ENCODE measurements at places on chromosomes 1 and 21.

DNA sequence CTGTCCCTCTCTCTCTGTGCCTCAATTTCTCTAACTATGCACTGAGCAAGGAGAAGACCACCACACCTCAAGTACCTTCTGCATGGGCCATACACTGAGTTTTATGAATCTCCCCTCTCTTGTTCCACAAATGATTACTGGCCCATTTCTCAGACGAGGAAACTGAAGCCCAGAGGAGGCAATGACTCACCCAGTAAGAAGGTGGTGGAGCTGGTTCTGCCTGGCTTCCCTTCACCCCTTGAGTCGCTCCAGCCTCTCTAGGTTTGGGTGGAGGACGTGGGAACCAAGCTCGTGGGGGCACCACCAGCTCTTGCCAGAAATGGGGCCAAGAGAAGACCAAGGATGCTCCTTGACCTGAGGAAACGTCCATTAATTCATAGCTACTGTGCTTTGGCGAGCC, 21.3 kb upstream of the RUNX3 start:
- no peak for DNase-seq

- peak; percentile 83 for DNase-seq
Observed at GRCh38 chr1:159923203-159924024, 1.9 kb downstream of the TAGLN2 start.

GRCh38 chr1:233022246-233022645, 71.8 kb downstream of the NTPCR start:
- no peak for DNase-seq

- DNase-seq, result no peak
Observed at GRCh38 chr1:221837896-221838295, 96.0 kb upstream of the DUSP10 start.

DNA sequence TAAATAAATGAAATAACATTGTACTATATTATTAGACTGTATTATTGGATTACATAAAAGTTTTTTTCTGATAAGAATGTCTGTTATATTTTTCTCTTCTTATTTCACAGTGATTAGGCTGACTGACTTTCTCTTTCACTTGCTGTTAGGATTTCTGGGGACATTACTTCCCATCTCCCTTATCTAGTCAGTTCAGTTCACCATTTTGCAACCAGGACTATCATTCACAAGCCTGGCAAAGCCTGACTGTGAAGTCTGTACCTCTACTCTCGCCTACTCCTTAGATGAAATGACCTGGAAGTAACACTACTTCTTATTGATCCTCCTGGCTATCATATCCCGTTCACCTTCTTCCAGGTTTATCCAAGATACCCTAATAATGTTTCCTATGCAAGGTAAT, 676.6 kb downstream of the USP25 start:
- no peak for DNase-seq

GRCh38 chr1:183689762-183690204, 36.7 kb upstream of the APOBEC4 start:
- no peak for DNase-seq

GRCh38 chr1:156149374-156150332, 3.7 kb upstream of the SEMA4A start:
- DNase-seq, result no peak

- no peak for DNase-seq
Observed at GRCh38 chr1:201894343-201895119, 5.8 kb downstream of the SHISA4 start.

DNA sequence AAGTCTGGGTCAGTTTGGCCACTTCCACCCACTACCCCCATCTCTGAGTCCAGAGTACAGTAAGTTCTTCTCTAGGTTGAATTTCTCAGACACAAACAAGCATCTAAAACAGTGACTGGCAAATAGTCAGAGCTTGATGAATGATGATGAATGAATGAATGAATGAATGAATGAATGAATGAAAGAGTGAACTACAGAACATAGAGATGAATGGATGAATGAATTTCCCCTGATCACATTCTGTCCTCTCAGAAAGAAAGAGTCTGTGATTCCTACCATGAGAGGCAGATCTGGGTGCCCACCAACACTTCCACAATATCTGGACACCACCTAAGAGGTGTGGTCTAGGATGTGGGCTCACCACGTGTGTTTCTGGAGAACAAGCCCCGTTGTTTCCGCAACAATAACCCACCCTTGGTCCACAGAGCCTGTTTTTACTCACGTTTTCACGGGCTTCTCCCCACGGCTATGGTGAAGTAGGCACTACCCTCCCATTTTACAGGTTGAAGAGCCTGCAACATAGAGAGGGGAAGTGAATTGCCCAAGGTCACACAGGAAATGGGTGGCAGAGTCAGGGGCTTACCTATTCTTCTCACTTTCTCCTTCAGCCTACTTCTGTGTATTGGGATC, 40.2 kb upstream of the IFFO2 start:
- no peak for DNase-seq

- DNase-seq, result no peak
Observed at GRCh38 chr1:29946057-29946456, 709.7 kb downstream of the PTPRU start.

DNA sequence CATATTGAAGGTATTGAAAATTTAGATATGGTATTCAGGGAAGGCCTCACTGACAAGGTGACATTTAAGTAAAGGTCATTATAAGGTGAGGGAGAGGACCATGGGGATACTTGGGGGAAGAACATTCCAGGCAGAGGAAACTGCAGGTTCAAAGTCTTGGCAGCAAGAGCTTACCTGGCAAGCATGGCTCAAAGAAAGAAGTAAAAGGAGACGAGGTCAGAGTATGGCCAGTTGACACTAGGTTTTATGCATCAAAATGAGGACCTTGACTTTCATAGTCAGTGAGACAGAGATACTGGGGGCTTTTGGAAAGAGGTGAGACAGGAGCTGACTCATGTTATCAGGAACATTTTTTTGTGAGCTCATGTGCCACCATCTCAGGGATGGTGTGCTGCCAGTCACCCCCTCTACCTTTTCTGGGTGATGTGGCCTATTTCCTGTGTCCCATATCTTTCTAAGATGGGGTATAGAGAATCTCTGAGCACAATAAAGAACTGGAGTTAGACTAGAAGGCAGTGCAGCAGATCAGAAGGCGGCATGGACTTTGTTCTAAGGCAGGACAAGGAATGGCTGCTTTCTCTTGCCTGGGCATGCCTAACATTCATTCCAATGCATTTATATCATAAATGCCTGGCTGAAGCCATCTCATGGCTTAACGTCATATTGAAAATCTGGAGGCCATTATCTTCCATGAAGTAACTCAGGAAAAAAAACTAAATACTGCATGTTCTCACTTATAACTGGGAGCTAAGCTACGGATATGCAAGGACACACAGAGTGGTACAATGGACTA, 406.7 kb downstream of the NTNG1 start:
- DNase-seq, result no peak

DNA sequence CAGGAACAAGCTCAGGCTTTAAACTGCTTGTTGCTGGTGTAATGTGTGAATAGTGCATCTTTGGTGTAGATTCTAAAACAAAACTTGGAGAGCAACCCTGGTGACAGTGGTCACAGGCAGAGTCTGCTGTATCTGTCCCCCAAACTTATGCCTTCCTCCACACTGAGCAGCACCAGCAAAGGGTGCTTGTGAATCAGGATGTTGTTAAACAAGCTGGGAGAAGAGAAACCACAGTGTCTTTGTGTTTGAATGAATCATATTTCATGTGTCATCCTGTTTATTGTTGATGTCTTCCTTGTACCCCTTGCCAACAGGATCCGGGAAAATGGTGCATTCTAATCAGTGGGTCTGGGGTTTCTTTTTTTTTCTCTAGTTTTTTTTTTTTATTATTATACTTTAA, 91.9 kb upstream of the COG2 start:
- peak; percentile 25 for DNase-seq

DNA sequence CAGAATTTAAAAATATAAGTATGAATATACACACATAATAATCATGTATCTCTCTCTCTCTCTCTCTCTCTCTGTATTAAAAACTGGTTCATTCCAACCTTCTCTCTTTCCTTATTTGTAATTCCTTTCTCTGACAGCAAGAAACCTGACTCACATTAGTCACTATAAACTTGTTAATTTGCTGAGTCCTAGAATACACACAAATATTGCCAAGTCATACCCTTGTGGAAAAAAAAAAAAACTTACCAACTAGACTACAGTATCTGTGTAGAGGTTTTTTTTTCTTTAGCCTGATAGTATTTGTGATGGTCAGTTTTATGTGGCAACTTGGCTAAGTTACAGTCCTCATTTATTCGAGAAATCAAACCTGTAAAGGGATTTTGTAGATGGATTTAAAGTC, 26.3 kb upstream of the NHLH2 start:
- no peak for DNase-seq

- no peak for DNase-seq
Observed at GRCh38 chr1:191993549-191993948, 164.7 kb upstream of the RGS18 start.

GRCh38 chr1:198556971-198557370, 16.5 kb upstream of the ATP6V1G3 start:
- no peak for DNase-seq

- DNase-seq, result peak; percentile 30
Observed at GRCh38 chr1:75908717-75909152, 23.5 kb downstream of the ASB17 start.

DNA sequence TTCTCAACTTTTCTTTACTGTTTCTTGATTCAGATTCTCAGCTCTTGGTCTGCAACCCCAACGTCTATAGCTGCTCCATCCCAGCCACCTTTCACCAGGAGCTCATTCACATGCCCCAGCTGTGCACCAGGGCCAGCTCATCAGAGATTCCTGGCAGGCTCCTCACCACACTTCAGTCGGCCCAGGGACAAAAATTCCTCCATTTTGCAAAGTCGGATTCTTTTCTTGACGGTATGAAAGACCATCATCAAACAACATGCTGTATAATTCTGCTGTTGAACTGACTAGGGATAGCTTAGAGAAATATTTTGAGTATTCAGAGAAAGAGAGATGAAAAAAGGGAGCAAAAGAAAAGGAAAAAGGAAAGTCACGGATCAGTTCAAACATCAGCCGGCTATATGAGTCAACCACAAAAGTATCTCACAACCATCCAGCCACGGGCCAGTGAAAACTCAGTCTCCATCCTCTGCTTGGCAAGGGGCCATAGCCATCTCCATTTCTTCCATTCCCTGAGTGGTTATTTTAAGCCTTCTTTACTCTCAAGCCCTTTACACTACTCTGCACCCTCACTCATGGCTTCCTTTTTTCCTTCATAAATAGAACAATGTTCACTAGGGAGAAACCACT, 14.1 kb downstream of the DNASE2B start:
- DNase-seq, result peak; percentile 49

DNA sequence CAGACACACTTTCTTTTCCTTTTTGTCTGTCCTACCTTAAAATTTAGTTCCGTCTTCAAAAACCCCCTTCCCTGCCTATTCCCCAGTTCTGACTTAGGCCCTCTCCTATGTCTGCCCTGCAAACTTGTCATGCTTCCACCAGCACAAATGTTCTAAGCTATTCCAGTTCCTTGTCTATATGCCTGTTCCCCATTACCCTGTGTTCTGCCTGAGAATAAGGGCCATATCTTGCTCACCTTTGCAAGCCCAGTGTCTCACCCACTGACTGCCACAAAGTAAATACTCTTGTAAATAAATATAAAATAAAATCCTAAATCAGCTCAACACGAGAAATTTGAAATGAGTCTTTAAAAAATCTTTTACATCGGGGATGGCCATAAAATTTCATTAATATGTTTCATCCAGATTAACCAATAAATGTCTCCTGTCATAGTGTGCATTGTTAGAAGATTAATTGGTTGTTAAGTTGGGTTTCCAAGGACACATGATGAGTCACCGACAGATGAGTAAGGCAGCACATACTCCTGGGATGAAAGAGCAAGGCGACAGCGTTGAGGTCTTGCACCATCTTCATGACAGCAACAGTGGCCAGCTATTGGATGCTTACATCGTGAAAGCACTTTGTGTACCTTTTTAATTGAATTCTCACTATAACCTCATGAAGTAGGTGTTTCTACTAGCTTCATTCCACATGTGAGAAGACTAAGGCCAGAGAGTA, 92.6 kb upstream of the NGF start:
- DNase-seq, result peak; percentile 90

DNA sequence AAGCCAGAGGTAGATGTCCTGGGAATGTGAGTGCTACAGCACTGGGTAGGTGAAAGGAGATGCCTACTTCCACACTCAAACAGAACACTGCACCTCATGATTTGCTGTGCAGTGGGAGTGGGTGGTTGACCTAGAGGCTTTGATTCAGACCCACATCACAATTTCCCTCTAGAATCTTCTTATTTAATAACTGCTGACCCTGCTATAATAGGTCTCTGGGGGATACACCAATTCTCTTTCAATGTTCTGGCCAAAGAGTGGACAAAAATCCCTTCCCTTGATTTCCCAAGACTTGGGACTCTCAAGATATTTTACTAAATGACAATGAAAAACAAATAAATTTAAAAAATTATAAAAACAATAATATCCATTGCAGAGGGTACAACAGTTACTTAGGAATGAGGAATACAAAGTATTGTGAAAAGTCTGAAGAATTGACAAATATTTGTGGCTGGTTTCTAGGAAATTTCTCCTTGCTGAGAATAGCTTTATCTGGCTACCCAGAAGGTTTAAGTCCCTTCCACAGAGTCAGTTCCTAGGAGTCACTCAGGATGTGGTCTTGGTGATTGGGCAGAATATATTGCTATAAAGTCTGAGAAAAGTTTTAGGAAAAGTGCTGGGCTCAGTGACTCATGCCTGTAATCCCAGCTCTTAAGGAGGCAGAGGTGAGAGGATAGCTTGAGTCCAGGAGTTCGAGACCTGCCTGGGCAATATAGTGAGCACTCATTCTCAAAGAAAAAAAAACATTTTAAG, 2.4 kb upstream of the FCGR2A start:
- no peak for DNase-seq

- no peak for DNase-seq
Observed at GRCh38 chr1:22534951-22535350, 28.3 kb upstream of the EPHA8 start.

GRCh38 chr1:50103615-50104081, 5.1 kb upstream of the ELAVL4 start:
- no peak for DNase-seq

DNA sequence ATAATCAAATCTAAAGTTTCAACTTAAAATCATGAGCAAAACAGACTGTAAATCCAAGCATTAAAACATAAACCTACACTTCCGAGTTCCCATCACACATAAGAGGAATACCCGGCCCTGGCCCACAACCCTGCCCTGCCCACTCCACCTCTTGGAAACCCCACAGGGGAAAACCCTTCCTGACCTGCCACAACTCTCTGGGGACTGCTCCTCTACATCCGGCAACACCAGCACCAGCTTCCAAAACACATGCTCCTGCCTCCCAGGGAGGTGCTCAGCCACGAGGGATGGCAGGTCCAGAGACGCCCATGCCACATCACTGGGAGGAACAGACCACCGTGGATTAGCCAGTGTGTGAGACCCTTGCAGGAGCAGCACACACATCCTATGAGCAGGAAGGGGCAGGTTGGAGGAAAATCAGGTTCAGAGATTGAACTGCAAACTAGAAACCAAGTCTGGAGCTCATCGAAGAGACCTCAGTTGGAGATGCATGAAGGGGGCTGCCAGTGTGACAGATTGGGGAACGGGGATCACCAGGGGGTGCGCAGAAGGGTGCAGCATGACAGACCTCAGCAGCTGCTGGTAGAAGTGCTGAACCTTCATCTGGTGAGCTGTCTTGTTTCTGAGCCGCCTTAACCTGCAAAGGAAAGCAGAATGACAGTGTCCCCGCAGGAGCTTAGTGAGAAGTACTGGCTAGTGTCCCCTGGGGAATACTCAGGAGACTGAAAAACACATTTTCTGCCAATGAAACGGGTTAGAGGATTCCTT, 25.8 kb upstream of the LSS start:
- no peak for DNase-seq
